IMR-90 (cell line): ENCODE measurements at places on chromosomes 11 and 22. TPM values are rescaled to one million over a fixed set of nuclear protein-coding genes. Genes with fewer than 3 reads are reported as not detected.

SERPING1 gene
- total RNA-seq = 2.0 and 2.2 TPM in 2 replicates

GRCh38 chr11:90635151-90635550 lies 412.3 kb upstream of the CHORDC1 start:
- no peak for DNase-seq

DNA sequence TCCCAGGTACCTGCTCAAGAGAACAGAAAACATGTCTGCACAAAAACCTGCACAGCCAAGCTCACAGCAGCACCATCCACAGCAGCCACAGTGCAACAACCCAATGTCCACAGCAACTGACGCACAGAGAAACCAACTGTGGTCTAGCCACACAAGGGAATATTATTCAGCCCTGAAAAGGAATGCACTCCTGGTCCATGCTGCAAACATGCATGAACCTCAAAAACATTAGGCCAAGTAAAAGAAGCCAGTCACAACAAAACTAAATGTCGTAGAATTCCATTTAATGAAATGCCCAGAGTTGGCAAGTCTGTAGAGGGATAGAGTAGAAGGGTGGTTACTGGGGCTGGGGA lies 60.6 kb downstream of the MYEOV start:
- no peak for DNase-seq

GRCh38 chr11:16779436-16779835 lies 41.0 kb downstream of the C11orf58 start:
- DNase-seq = no peak

OTOG gene
- not detected in 2 replicates for total RNA-seq

- DNase-seq = no peak
Observed at GRCh38 chr11:33874910-33875490, 16.9 kb downstream of the LMO2 start.

OR52I2 gene
- total RNA-seq = not detected in 2 replicates

- peak; percentile 98 for DNase-seq
Observed at GRCh38 chr11:27934830-27935145, 173.2 kb downstream of the KIF18A start.

DNA sequence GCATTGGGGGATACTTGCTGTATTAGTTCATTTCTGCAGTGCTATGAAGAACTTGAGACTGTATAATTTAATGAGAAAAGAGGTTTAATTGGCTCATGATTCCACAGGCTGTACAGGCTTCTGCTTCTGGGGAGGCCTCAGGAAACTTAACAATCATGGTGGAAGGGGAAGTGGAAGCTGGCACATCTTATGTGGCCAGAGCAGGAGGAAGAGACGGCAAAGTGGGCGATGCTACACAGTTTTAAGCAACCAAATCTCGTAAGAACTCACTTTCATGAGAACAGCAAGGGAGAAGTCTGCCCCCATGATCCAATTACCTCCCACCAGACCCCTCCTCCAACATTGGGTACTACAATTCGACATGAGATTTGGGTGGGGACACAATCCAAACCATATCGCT lies 55.1 kb downstream of the TMPRSS5 start:
- no peak for DNase-seq

DNA sequence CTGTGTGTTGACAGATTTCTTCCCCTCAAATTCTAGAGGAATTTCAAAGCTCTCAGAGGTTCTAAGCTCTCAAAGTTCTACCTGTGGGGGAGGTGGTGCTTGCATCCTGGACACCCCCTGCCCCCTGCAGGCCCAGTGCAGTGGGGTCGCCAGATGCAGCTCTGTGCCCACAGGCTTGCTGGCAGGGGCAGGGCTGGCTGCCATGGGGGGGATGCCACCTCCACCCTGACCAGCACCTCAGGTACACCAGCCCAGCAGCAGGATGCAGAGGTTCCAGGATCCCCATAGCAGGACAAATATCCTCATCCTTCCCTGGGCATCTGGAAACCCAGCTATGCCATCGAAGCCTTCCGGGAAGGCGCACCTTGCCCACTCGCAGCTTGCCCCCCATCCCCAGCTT lies 91.1 kb downstream of the BRD1 start:
- DNase-seq = no peak

KRTAP5-2 gene
- total RNA-seq = not detected in 2 replicates

- DNase-seq = no peak
Observed at GRCh38 chr22:17257121-17258001, 38.1 kb upstream of the ADA2 start.

- DNase-seq = no peak
Observed at GRCh38 chr11:59191095-59191494, 19.2 kb downstream of the DTX4 start.

DNA sequence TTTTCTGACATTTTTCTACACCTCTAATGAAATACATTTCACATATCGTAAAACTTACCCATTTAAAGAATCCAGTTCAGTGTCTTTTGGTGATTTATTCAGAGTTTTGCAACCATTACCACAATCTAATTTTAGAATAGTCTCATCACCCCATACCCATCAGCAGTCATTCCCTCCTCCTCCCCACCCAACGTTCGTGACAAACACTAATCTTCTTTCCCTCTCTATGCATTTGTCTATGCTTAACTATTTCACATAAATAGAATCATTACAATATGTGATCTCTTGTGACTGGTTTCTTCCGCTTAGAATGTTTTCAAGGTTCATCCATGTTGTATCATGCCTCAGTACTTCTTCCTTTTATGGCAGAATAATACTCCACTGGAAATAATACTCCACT lies 9.5 kb downstream of the TTC28 start:
- no peak for DNase-seq

SCN3B gene
- total RNA-seq = under 0.01 TPM in 2 replicates

AMBRA1 gene
- total RNA-seq = 16.7 and 18.3 TPM in 2 replicates

DNA sequence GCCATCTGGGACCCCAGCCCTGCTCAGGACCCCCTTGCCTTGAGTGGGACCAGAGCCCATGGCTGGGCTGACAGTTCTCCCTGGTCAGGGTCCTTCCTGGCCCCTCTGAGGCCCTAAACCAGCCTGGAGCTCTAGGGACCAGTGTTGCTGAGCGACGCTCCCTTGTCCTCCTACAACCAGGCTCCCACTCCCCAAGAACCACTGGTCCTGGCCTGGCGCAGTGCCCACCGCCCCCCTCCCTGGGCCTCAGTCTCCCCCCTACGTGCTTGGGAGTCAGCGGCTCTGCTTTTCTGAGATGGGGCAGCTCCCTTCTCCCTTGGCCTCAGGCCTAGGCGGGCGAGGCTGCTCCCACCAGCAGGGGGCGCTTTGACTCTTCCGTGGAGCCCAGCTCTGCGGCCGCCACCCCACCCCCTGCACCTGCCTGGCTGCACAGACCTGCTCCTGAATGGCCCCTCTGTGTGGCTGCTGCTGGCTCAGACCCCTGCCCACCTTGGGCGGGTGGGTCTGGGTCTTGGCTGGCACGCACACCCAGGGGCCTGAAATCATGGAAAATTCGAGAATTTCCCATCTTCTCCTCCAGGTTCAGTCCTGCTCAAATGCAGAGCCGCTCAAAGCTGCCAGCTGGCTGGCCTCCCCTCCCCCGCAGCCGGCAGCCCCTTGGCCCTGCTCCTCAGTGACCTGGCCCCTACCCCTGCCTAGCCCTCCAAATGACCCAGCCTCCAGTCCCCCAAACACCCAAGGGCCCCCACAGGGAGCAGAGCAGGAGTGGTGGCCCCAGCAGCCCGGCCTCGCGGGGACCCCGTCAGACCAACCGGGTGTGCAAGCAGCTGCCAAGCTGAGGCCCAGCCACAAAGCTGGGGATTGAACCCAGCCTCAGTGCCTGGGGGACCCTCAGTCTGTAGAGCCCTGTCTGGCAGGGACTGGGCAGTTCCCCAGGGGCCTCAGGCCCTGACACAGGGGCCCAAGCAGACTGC lies 9.1 kb downstream of the PRR33 start:
- peak; percentile 41 for DNase-seq

GRCh38 chr11:67666303-67666645 lies 8.1 kb downstream of the ALDH3B2 start:
- DNase-seq = no peak

DNA sequence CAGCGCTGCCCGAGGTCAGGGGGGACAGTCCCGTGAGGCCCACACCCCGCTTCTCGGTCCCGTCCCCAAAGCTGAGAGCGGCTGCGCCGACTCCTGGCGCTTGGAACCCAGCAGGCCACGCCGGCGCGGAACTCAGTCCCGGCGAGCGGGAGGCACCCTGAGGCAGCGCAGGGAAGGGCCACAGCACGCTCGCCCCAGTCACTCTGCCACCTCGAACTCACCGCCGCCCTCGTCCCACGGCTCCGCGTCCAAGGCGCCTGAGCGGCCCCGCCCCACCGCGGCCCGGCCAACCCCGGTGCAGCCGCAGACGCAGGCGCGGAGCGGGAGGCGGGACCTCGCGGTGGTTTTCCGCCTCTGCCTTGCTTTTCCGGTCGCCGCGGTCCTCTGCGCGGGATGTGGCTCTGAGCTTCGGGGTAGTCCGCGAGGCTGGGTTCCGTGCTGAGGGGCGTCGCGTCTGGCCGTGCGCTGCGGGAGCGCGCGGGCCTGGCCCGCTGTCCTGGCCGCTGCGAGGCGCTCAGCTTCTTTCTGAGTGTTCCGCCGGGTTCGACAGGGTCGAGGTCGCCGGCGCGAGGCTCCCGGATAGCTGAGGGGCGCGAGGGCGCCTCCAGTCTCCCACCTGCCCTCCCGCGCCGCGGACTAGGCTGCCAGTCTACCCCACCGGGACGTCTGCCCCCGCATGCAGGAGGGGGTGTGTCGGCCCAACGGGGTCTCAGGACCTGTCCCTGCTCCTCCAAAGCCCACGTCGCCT lies at the start of gene CDPF1:
Gene CDPF1 (minus strand): TSS at position 259 of the 748 bp plus-strand sequence. CDS start 2,009 bp downstream, outside the sequence.
- peak; percentile 75 for DNase-seq

BATF2 gene
- 0.36 and 0.56 TPM in 2 replicates for total RNA-seq

- peak; percentile 21 for DNase-seq
Observed at GRCh38 chr22:27419473-27419872, 382.1 kb downstream of the MN1 start.

MS4A6A gene
- not detected in 2 replicates for total RNA-seq

OR52E8 gene
- total RNA-seq = not detected in 2 replicates

- no peak for DNase-seq
Observed at GRCh38 chr11:110113505-110113904, 20.3 kb downstream of the ZC3H12C start.

DNA sequence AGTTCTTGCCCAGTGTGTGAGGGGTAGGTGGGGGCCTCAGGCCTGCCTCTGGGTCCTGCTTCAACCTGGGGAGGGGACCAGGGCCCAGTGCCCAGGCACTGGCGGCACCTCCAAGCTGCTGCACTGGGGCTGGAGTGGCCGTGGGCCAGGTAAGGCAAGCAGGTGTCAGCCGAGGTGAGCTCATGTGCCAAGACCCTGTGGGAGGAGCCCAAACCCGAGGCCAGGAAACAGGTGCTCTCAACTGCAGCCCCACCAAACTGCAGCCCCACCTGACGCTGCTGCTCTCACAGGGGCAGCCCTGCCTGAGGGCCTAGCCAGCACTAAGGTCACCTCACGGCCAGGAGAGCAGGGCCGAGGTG lies 18.1 kb upstream of the GNB1L start:
- no peak for DNase-seq

ZP1 gene
- total RNA-seq = 0.18 and 0.28 TPM in 2 replicates

DNA sequence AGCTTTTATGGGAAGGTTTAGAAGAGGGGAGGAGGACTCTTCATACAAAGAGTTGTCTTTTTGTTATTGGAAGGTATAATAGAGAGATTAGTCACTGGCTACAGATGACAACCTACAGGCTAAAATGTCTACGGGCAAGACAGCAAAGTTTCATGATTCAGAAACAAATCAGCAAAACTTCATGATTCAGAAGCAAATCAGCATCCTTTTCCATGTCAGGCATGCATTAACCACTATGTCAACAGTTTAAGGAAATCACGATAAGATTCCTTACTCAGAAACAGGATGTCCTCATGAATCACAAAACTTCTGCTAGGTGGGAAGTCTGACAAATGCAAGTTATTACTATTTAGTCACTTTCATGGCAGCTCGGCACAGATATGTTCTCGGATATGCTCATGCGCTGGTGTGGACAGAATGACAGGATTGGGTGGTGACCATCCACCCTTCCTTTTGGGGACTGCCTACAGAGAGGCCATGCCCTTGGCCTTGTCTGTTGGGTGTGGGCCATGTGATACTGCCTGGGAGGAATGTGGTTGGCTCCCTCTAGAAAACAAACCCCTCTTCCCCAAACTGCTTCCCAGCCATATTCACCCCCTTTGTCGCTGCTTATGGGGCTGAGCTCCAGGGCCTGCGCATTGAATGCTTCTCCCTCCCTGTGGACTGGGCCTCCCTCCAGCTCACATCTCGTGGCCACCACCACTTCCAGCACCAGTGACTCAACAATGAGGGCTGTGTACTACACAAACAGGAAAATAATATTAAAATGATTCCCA lies 10.1 kb downstream of the C11orf91 start:
- peak; percentile 99 for DNase-seq
